ENCODE measurements at places on chromosomes 7 and 10.
A peak's percentile ranks its signal among the peaks of the same experiment; 100 is the strongest.

DNA sequence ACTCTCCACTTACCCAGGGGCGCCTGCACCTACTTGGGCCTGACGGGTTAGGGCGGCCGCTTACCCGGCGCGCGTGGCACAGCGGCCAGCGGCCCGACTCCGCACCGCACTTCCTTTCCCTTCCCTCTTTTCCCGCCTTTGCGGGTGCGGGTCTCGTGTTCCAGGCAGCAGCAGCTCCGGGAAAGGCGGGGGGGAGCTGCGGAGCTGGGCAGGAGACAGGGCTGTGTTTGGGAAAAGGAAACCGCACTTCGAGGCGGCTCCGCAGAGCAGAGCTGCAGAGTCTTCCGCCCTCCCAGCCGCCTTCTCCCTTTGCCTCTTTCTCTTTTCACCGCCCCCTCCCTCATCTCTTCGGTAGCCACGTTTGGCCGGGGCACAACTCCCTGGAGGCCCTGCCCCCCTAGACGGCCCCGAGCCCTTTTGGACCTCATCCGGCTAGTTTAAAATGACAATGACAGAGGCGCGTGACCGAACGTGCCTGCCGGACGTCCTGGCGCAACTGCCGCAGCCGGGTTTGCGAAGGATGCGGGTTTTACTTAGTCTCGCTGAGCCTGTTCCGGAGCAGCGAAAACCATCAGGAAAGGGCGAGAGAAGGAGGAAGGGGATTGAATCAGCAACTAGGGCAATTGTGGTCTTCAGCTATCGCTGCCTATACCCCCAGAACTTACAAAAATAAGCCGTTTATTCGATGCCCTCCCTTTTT lies 7.9 kb upstream of the PAX2 start:
- DNase-seq, result no peak

GRCh38 chr7:7151865-7152264 lies 30.5 kb upstream of the C1GALT1 start:
- no peak for DNase-seq

DNA sequence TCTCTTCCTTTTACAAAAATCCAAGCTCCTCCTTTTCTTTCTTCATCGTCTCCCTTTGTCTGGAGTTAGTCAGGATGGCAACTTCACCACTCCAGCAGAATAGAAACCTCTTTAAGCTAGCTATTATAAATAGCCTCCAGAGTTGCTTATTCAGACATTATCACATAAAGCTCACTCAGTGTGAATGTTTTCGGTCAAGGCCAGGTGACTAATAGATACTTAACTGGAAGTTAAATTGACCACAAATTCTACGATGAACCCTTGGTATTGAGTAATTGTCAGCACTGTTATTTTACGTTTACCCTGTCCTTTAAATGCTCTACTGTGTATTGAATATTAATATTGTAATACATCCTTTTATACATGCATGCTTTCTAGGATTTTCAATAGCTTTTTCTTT lies 340.4 kb downstream of the OTUD1 start:
- DNase-seq, result no peak

DNA sequence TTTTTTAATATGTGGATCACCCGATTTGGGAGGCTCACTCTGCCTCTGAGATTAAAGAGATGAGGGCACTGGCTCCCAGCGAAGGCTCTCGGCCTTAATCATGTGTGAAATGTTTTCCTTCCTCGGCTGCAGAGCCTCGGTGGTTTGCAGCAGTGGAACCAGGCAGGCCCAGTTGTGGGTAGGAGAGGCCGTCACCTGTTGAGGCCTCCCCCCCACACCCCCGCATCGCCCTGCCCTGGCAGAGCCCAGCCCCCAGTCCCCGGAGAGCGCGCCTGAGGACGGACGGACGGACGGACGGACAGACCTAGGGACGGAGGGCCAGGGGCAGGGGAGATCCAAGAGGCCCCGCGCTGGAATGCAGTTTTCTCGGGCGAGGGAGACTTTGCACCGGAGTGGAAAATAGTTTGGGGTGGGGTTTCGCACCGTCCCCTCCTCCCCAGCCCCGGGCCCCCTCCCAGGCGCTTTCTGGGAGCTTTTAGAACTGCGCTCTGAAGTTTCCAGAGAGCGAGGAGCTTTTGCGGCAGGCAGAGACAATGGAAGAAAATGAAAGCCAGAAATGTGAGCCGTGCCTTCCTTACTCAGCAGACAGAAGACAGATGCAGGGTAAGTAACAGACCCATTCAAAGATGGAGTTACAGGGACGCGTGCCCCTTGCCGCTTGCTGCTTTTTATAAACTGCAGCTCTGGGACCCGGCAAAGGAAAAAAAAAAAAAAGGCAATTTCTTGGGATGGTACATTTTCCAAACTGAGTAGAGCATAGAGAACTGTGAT lies at the start of gene KIAA1217:
KIAA1217 (plus strand) TSS at position 478 of the 771 bp plus-strand sequence; CDS start at position 534, 56 bp downstream.
- DNase-seq, result peak; percentile 9

DNA sequence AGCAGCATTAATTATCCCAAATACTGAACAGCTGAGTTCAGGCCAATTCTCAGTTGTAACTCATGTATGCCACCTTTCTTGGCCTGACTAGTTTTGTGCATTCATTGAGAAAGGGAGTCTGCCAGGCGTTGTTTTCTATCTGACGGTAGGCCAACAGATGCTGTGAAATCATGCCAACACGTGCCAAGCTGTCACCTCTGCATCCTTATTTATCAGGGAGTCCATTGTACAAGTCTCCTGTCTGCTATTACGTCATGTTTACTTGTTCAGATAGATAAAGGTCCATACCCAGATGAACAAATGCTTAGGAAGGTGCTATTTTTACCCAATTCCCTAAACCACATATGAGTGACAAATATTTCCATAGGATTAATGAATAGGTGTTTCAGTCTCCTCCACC lies 127.2 kb upstream of the CDK6 start:
- no peak for DNase-seq

DNA sequence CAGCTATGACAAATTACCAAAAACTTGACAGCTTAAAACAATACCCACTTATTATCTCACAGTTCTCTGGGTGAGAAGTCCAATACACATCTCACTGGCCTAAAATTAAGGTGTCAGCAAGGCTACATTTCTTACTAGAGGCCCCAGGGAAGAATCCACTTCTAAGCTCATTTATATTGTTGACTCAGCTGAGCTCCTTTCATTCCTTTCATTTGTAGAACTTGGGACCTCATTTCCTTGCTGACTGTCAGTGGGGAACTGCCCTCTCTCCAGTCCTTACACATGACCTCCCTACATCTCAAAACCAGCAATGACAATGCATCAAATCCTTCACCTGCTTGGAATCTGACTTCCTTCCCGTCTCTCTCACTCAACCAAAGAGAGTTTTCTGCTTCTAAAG lies 240.3 kb downstream of the IPMK start:
- DNase-seq, result no peak

- no peak for DNase-seq
These were observed 86.8 kb downstream of the FAM204A start for GRCh38 chr10:118255355-118255754.

DNA sequence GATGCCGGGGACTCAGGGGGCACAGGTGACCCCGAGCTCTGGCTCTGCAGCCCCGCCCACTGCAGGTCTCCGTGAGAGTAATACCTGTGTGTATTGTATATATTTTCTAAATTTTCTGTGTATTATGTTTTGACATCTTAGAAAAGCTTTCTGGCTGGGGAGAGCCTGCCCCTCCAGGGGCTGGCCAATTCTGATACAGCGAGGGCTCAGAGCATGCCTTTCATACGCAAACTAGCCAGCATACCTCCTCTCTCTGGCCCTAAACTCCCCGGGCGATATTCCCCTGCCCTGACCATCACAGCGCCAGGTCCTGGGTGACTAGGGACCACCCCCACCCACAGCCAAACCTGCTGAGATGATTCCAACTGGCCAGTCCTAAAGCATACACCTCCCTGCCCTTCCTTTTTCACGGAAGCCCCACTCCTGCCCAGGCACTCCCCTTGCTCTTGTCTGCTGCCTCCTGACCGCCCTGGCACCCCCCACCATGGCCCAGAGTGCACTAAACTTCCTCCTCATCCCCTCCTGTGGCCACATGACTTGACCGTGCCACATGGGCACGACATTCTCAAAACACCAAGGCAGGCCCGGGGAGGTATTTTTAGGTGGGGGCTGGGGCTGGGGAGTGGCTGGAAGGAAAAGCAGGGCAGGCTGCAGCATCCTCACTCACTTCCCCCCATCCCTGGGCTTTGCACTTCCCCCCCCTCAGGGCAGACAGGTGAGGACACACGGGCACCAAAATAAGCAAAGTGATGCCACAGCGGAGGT lies 61.5 kb downstream of the INSIG1 start:
- no peak for DNase-seq

DNA sequence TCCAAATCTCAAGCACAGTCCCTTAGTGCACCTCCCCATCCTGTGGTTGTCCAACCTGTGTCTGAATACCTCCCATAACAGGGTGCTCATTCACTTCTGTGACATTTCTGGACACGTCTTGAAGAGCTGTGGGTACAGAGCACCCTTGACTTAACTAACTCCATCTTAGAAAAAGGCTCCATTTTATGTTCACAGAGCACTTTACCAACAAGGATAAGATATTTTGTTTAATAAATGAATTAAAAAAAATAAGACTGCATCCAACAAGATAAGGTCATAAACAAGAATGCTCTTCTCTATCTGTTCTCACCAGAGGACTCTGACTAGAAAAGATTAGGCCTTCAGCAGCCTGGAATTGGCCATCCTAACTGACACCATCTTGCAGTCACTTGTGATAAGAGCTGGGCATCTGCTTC lies 335.2 kb upstream of the ZNF32 start:
- DNase-seq, result no peak

- no peak for DNase-seq
These were observed 82.0 kb upstream of the SLF2 start for GRCh38 chr10:100830728-100831111.

DNA sequence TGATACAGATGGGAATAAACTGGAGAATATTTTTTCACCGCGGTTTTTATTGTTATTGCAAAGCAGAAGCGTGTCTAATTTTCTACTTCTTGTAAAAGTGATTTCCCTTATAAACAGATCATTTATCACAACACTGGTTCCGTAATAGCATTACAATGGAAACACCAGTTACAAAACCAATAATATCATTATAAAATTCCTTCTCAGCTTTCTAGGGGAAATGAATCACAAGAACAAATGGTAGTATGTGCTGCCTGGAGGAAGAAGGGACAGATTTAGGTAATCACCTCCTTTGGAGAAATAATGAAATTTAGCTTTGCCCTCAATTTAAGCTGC lies 2.4 kb upstream of the CCDC6 start:
- no peak for DNase-seq

DNA sequence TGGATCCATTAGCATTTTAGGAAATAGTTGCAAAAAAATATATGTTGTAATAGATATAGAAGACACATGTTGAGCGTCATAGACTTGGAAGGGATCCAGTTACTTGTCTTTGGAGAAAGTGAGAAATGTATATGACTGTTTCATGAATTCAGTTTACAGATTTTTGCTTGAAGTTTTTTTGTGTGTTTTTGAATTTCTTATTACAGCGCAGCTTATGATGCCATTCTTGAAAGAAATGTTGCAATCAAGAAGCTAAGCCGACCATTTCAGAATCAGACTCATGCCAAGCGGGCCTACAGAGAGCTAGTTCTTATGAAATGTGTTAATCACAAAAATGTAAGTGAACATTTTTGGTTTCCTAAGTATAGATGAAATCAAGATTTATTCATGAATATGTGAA lies 98.2 kb downstream of the MAPK8 start:
- DNase-seq, result no peak

DNA sequence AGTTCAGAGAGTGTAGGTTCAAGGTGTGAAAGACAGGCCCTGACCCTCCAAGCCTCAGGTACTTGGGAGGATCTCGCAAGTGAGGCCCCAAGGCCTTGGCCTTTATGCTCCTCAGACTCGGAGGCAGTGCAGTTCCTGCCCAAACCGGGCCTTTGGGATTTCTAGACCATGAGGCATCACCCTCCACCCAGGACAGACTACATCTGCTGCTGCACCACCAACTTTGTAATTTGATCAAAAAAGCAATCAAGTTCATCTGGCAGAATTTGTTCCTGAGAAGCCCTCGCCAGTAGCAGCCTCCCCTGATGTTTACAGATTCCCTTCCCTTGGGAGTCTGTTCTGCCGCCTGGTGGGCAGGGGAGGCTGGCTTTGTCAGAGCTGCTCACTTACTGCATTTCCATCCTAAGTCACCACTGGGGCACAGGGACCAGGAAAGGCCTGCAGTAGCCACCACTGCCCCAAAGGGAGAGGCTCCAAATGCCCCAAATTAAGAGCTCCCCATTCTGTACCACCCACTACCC lies 2.1 kb downstream of the CAMK2G start:
- DNase-seq, result no peak

DNA sequence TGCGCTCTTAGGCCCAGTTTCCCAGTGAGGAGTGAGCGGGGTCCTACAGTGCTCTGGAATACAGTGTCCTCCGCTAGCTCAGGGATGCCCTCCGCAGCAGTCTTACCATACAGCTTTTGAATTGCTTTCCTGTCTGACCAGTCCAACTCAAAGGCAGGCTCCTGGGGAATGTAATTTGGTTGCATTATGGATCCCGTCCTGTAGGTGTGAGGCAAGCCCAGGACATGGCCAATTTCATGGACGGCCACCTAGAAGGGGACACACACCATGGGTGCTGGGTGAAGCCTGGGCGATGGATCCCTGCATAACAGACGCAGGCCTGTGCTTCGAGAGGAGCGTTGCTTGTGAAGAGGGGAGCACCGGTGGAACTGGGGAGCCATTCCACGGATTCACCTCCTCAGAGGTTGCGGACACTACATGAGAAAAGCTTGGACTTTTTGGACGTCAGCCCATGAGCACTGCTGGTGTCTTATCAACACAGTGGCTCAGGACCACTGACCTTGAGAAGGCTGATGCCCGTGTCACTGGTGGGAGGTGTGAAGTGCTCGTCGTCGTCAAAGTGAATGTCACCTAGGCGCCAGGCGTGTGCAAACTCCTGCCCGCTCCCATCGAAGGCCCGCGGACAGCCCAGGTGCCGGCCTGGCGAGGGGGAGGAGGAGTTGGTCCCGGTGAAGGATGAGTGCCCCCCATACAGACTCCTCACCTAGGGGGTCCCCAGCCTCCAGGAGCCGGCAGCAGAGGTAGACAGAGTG lies 3.3 kb downstream of the MMP21 start:
- no peak for DNase-seq

DNA sequence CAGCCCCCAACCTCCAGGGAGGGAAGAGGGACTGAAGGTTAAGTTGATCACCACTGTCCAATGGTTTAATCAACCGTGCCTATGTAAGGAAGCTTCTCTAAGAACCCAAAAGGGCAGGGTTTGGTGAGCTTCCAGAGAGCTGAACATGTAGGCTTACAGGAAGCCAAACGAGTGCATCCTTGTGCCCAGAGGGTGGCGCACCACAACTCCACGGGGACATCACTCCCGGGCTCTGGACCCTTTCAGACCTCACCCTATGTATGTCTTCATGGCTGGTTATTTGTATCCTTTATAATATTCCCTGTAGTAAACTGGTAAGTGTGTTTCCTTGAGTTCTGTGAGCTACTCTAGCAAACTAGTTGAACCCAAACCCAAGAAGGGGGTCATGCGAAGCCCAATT lies 11.5 kb upstream of the NFKB2 start:
- peak; percentile 49 for DNase-seq

GRCh38 chr10:127578259-127578960 lies 29.3 kb downstream of the NPS start:
- no peak for DNase-seq
